ENCODE measurements at places on chromosomes 13 and 19.

DNA sequence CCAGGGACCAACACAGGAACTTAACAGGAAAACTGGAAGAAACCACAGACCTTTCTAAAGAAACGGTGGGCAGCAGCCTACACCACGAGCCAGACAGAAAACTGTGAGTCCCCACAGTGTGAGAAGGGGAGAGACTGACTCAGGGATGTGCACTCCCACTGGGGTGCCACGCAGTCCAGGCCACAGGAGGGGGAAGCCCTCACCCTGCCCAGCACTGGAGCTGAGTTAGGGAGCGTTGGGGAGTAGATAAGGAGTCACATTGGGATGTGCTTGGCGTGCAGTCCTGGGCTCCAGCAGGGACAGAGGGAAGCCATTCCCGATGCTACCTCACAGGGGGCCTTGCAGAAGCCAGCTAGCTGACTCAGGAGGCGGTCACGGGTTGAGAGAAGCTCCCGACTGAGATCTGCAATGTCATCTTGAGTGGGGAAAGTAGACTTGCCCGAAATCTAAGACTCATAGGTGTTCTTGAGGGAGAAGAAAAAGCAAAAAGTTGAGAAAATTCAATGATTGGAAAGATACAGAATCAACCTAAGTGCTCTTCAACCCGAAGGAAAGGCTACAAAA is 17.3 kb downstream of the SIGLEC8 start:
- no peak for DNase-seq

DNA sequence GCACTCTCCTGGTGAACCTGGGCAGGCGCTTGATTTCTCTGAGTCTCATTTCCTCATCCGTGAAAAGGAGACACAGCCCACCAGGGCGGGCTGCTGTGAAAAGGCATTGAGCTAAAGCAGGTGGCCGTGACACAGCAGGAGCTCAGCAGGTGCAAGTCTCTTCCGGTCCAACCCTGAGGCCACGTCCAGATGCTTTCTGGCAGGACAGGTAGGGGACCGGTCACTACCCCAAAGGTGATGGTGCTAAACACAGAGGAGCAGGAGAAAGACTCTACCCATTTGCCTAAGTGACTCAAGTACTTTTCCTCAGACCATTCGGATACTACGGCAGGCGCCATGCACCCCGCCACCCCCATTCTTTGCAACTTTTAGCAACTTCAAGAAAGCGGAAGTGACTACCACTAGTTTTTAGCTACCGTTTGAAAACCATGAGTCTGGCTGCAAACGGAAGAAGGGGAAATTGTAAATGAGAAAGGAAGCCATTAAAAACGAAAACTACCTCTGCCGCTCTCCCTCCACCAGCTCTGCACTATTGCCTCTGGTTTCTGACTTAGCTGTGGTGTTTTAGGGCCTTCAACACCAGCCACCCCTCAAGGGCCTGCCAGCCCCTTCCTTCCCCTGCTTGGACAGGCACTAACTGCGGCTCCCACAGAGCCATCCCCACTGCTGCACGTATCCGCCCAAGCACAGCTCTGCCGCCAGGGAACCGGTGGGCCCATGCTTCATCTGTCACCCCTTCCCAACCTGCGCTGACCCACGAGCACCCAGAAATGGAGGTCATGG is 4.8 kb downstream of the PPP6R1 start:
- DNase-seq = no peak

DNA sequence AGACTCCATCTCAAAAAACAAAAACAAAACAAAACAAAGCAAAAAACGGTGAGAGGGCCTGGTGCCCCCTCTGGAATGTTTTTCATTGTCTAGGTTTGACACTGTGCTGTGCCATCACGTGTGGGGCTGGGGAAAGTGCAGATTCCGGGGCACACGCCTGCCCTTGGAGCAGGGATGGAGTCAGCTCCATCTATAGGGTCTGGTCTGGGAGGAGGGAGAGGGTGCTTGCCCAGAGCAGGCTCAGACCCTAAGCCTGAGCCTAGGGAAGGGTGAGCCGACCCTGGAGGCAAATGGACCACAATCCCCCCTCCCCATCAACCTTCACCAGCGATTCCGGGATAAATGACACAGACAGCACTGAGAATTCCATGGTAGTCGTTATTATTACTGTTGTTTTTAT is 10.9 kb upstream of the ZBTB32 start:
- DNase-seq = no peak

DNA sequence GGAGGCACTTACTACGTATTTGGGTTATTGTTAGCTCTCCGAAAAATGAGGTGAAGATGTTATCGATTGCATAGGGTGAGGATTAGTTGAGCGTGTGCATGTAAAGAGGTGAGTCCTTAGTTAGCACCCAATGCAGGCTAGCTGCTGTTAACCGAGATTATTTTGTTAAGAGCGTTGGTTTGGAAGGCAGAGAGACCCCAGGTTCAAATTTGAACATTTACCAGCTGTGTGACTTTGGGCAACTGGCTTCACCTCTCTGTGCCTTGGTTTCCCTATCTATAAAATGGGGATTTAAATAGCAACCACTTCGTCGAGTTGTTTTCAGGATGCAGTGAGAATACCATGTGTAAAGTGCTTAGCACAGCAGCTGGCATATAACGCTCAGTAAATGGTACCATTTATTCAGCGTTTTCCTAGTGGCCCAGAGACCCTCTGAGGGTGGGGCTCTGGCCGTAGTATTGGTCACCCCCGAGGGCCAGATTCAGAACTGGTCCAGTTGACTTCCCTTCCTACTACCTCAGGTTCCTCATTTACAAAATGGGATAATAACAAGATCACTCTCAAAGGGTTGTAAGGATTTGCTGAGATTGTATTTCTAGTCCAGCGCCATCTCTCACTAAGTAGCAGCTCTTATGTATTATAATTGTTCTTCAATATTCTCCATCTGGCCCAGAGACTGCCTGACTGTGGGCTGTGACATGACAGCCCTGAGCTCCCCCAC is 887 bp downstream of the SIPA1L3 start:
- DNase-seq = no peak

GRCh38 chr19:2252055-2252796 is 3.1 kb downstream of the AMH start:
- no peak for DNase-seq

- DNase-seq = no peak
These were observed 35.9 kb downstream of the BTBD2 start for GRCh38 chr19:1979642-1980041.

DNA sequence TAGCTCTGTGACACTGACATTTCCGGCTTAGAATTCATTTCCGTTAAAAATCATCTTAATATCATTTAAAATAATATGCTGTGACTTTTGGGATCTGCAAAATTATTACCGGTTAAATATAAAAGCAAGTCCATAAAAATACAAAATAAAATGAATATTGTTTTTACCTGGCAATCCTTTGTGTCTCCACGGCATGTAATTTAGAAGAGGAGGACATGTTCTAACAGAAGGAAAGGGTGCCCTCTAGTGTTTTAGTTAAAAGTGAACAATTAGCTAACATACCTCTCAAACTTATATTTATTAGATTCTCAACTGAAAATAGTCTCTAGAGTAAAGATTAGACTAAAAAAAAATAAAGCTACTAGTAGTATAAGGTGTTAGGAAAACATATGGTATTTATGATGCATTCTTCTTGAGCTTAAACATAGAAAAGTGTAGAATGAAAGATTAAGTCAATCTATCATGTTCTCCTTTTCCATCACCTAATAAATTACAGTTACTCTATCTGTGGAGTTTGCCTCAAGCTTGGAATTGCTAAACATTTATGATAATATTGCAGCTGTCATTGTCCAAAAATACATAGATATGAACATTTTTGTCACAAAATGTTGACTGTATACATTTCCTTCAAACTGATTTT is 676.7 kb upstream of the SPRY2 start:
- peak; percentile 85 for DNase-seq

DNA sequence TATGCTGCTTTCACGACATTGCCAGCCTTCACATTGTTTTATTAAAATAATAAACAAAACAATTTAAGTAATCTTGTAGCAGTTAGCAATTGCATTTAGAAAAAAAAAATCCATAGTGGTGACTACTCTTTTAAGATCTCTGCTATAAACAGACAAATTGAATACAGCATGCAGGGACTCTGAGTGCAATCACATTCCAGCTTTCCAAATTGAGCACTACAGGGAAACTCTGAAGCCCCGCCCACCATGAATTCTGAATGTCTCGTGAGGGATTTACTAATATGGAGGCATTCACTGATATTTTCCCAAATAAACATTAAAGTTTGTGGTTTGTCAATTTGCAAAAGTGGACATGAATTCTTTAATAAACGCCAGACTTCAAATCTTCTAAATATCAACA is 698.8 kb downstream of the LIG4 start:
- peak; percentile 29 for DNase-seq

GRCh38 chr19:52270266-52270885 is 989 bp downstream of the ZNF766 start:
- peak; percentile 64 for DNase-seq

DNA sequence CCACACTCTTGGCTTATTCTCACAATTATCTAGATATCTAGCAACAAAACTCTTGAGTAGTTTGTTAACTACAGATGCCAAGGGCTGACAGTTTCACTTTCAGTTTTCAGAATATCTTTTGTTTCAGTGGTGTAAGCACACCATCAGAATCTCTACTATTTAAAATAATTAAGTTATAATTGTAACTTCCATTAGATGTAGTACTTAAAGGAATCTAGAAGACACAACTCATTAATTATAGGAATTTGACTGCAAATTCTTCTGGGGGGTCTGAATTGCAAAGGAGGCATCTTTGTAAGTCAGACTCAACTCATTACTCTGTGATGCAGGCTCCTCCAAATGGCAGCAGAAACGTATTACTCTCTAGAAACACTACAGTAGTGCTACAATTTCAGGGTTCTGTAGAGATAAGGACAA is 44.9 kb upstream of the USPL1 start:
- peak; percentile 78 for DNase-seq

- no peak for DNase-seq
These were observed 9.4 kb downstream of the NLRP7 start for GRCh38 chr19:54937926-54938325.

DNA sequence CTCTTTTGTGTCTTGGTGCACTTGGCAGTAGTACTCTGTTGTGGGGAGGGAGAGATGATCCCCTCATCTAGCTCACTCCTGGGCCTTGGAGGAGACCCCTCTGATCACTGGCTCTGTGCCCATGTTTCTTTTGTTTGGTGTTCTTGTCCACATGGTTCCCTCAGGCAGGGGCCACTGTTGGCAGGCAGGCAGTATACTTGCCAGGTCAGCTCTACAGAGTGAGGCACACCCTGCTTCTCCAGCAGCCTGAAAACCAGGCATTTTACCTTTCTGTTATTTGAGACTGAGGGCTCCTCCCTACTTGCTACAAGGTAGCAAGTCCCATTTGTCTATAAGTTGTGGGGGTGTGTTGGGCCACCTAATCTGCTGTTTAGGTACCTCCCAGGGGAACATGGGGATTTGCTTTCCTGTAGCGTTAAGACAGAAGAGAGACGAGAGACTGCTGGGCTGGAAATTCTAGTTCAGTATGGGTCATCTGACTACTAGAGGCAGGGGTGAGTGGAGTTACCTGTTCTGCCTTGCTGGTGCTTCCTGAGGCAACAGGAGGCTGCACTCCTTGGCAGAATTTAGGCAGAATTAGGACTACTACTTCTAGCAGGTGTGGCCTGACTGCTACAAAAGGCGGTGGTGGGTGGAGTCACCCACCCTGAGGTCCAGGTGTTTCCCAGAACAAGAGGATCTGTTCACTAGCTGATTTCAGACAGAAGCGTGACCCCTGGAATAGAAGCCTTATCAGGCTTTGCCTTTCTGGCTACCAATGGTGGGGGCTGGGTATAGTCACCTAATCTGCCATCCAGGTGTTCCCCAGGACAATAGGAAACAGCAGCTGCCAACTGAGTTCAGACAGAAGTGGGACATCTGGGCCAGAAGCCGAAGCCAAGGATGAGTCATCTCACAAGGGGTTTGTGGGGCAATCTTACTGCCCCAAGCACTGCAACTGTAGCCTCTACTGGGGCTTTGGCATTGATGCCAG is 843.0 kb upstream of the ATXN8OS start:
- no peak for DNase-seq

DNA sequence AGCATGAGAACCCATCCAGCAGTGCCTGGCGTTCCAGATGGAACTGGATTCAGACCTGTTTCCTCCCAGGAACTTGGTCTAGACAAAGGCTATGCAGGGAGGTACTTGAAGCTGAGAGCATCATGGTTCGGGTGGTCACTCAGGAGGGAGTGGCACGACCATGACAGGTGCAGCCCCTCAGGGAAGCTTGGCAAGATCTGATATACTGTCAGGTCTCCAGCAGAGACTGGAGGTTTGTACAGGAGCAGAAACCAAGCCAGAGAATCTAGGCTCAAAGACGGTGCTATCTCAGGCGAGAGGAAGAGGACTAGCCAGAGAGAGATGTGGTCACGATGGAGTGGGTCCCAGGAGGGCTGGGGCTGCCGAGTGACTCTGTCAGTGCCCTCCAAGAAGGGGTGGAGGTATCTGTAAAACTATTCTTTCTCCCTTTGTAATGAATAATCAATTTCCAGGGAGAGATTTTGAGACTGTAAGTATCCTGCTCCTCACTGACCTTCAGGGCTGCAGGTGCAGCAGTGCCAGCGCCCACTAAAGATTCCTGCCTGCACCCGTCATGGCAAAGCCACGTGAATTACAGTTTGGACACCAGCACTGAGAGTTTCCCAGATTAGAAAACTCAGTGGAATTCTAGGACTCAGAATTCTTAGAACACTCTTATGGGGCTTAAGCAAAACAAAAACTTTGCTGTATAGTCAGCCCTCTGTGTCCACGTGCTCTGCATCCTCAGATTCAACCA is 10.2 kb upstream of the DCUN1D2 start:
- DNase-seq = no peak

GRCh38 chr19:46927106-46927505 is 66.3 kb downstream of the ARHGAP35 start:
- no peak for DNase-seq

DNA sequence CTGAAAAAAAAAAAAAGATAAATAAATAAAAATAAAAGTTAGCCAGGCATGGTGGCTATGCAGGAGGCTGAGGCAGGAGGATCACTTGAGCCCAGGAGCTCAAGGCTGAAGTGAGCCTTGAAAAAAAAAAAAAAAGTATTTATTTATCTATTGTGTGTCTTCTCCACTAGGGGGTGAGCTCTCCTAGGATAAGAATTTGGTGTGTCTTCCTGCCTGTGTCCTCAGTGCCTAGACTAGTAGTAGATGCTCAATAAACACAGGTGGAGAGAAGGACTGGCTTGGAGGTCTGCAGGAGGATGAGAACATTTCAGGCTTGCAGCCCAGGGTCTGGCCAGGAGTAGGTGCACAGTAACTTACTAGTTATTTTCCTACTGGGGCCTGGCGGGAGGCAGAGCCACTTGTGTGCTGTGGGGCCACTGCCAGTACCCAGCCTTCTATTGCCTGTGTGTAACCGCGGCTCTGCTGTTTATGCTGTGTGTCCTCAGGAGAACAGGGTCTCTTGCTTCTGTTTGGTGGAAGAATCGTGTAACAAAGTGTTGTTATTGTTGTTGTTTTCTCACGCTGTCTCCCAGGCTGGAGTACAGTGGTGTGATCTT is 5.4 kb downstream of the LMTK3 start:
- peak; percentile 74 for DNase-seq

GRCh38 chr19:42634409-42635232 is 39.9 kb upstream of the CEACAM8 start:
- peak; percentile 31 for DNase-seq

DNA sequence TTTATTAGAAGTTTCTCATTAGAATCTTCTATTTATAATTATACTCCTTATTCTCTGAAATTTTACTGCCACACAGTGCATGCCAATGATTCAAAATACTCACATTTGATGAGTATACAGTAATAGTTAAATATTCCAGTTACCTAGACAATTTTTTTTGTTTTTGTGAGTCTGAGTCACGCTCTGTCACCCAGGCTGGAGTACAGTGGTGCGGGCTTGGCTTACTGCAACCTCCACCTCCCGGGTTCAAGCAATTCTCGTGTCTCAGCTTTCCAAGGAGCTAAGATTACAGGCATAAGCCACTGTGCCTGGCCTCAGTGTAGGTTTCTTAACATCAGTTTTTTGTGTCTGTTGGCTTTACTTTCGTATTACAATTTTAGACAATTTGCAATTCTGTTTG is 87.1 kb downstream of the ZNF486 start:
- no peak for DNase-seq

Measured in adipocyte (in vitro differentiated cells).